ENCODE measurements at places on chromosomes 2 and 18. TPM values are rescaled to one million over a fixed set of nuclear protein-coding genes. Genes with fewer than 3 reads are reported as not detected.

DNA sequence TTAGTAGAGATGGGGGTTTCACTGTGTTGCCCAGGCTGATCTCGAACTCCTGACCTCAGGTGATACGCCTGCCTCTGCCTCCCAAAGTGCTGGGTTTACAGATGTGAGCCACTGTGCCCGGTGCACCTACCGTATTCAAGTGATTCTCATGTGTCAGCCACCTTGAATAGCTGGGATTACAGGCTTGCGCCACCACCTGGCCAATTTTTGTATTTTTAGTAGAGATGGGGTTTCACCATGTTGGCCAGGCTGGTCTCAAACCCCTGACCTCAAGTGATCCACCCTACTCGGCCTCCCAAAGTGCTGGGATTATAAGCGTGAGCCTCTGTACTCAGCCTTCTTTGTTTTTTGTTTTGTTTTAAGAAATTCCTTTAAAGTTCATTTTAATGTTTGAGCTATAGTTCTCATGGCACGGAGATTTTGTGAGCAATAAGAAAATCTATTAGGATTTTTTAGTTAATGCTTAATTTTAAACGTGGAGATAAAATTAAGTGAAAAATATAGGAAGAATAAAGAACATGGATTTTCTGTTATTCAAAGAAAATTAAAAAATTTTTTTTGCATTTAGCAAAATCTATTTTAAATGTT, 242.6 kb downstream of the PHLPP1 start:
- no peak for ATAC-seq

ZDBF2 gene
- 44.6 TPM for total RNA-seq

- no peak for ATAC-seq
These were observed 611.0 kb downstream of the TSN start for GRCh38 chr2:122366427-122366826.

GRCh38 chr2:145957929-145958328, 1438.0 kb upstream of the ZEB2 start:
- no peak for ATAC-seq

DNA sequence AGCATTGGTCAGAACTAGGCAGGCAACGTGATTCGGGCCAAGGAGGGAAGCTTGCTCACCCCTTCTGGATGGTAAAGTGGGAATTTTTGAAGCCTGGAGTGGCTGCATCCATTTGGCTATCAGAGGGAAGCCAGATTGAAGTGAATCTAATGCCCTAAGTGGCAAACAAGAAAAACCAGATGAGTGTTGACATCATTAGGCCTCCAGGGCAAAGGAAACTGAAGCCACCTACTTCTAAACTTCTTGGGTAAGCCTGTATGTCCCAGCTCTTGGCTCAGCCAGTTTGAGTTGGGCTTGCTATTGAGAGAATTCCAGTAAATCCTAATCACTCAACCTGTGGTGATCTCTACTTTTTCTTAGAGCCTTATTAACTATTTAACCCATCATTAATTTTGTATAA, 20.9 kb downstream of the SOX11 start:
- no peak for ATAC-seq

OR6B2 gene
- total RNA-seq, result not detected

All from motor neuron (in vitro differentiated cells).